ENCODE measurements at places on chromosomes 2 and 18.

- DNase-seq, result no peak
These were observed 39.2 kb downstream of the WDR33 start for GRCh38 chr2:127771756-127772155.

- DNase-seq, result no peak
These were observed 406.8 kb downstream of the NBAS start for GRCh38 chr2:15154297-15154696.

DNA sequence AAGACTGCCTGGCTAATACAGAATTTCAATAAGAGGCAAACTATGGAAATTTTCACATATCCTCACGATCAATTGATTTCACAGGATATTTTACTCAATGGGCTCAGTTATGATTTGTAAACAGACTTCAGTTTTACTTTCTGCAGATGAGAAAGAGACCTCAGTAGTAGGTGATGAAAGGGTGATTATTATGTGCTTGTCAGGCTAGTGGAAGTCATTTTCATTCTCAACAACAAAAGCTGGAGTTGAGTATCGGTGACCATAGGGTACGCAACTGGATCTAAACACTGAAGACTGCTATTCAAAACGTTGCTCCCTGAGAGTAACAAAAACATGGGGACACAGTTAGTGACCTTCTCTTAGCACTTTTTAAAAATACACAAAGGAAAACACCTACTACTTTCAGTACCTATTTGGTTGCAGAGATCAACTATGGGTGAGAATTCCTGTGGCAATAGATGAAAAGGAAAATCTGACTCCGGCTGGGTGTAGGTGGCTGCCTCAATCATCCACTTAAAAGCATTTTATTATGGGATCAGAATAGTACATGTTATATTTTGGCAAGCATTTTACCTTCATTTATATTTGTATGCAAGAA lies 126.2 kb upstream of the VRK2 start:
- no peak for DNase-seq

DNA sequence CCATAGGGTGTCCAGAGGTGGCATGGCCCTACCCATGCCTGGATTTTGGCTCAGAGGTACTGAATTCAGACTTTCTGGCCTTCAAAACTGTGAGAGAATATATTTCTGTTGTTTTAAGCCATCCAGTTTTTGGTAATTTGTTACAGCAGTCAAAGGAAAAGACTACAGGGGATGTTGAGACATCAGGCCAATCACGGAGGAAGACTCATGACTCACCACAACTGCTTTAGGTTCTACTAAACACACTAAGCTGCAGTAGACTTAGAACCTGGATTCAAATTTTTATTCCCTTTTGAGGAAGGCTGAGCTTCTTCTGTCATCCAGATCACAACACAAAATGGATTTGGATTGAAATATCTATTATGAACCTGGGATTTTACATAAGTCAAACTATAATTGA lies 12.0 kb upstream of the C2orf66 start:
- no peak for DNase-seq

DNA sequence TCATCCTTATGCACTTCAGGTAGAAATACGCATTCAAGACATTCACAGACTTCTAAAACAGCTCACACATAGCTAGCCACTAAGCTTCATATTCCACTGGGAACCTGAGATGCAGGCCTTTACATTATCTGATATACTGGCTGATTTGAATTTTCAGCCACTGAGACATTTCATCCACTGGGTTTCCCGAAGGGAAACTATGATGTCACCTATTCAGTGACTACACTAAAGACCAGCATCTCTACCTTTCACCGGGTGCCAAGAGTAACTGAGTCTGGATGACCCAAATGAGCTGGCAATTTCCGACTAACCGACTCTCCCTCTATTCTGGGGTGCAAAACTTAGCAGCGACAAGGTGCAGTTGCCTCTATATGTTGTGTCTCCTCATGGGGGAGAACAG lies 31.8 kb upstream of the SP140L start:
- no peak for DNase-seq

DNA sequence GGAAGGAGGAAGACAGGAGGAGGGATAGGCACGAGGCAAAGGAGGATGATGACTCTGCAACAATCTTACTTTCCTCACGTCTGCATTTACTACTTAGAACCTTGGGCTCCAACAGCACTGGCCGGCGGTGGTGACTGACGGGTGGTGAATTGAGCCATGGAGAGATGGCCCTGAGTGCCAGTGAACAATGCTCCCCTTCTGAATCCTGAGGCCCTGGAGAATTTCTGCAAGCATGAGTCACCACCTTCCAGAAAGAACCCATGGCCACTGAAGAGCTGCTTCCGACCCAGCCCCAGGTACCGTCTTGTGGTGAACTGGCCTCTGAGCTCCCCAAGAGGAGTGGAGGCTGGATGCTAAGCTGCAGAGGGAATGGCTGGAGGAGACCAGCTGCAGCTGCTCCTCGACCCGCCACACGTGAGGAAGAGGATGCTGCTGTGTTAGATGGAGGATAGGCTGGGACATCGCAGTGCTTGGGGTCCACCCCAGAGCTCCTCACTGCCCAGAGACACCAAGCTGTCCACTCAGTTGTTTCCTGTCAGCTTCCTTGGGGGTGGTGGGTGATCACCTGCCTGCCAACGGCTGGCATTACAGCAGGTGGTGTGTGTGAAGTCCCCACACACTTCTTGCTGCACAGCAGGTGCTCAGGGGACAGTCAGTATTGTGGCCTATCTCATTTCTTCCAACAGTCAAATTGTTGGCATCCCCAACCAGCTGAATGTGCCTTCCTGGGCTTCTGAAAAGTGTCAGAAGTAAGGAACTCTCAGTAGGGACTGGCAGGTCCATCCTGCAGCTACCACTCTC lies 186.5 kb upstream of the ID2 start:
- DNase-seq, result no peak

DNA sequence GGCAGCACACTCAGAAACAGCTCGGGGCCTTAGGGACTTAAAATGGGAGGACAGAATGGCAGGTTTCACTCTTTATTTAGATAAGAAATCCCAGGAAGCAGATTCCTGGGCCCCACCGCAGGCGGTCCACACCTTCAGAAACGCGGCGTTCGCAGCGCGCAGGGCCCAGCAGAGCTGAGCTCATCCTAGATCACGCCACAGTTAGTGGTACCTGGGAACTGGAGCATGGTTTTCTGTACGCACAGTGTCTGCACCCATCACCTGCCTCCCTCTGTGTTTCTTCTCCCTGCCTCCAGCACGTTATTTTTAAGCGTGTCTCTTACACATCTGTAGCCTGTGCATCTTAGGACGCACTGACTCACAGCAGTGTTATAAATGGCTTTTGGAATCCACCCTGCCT lies 242.1 kb downstream of the ALPK2 start:
- DNase-seq, result no peak

- DNase-seq, result no peak
These were observed 18.4 kb downstream of the KCNK3 start for GRCh38 chr2:26710743-26711456.

Data from activated naive CD4-positive, alpha-beta T cell treated with anti-CD3 and anti-CD28 coated beads for 36 hours (primary cell).